Bone marrow (tissue), 2 donors: ENCODE measurements at places on chromosomes 12 and 14.

GRCh38 chr12:41424651-41425050 lies 236.5 kb downstream of the PDZRN4 start:
- DNase-seq: no peak

GRCh38 chr12:20368651-20369304 lies 441 bp downstream of the PDE3A start:
- DNase-seq: peak; percentile 23

DNA sequence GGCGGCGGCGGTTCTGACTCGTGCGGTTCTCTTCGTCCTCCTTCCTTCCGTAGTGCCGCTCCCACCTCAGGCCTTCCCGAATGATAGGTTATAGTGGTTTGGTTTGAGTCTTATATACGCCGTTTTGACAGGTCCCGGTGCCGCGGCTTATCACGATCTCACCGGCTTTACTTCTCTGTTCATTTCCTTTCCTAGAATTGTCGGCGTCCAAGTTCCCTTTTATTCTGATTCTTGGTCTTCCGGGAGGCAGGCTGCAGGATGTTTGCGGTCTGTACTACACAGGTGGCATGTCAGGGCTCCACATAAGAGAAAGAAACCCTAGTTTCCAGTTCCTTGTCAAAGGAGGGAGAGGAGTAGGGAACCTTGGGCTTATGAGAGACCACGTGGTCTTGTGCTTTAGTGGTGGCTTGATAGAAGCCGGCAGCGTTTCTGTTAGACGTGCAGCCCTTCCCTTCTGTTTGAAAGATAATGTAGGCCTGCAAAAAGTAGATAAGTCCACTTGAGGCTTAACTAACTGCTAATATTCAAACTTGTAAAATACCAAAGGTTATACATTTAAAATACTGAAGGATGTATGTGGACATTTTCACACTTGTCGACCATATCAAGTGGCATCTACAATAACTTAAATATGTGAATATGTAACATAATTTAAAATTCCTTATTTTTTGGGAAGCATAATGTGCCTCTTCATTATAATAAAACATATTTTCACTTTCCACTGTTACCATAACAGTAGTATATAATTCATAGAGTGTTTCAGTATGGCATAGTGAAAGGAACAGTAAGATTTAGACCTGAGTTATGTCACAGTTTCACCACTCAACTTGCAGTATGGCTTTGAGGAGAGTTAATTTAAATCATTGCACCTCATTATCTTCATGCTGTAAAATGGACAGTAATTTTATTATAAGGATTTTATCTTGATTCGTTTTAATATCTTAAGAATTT lies 804 bp downstream of the USP15 start:
- DNase-seq: peak; percentile 99

DNA sequence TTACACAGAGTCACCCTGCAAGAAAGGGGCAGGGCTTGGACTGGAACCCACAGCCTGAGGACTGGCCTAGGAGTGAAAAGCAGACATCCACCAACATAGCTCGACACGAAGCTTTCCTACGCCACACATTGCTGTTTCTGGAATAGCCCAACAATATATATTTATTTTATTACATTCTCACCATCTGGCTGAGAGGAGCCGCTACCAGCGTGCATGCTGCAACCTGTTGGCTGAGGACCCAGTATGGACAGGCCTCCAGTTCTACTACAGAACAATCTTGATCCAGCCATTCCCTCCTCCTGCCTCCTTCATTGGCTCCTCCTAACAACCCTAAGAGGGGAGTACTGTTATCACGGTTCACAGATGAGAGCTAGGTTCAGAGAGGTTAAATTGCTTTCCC lies 35.6 kb upstream of the TBX5 start:
- no peak for DNase-seq

DNA sequence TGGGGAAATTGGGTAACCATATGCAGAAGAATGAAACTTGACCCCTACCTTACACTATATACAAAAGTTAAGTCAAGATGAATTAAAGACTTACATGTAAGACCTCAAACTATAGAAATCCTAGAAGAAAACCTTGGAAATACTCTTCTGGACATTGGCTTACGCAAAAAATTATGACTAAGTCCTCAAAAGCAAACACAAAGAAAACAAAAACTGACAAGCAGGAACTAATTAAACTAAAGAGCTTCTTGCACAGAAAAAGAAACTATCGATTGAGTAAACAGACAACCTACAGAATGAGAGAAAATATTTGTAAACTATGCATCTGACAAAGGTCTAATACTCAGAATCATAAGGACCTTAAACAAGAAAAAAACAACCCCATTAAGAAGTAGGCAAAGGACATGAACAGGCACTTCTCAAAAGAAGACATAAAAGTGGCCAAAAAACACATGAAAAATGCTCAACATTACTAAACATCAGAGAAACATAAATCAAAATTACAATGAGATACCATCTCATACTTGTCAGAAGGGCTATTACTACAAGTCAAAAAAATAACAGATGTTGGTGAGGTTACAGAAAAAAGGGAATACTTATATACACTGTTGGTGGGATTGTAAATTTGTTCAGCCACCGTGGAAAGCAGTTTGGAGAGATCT lies 37.0 kb upstream of the CFAP54 start:
- DNase-seq: no peak

- DNase-seq: no peak
These were observed 8.3 kb downstream of the MAP4K5 start for GRCh38 chr14:50524060-50524459.

- no peak for DNase-seq
These were observed 52.0 kb upstream of the RIMBP2 start for GRCh38 chr12:130768120-130768519.

DNA sequence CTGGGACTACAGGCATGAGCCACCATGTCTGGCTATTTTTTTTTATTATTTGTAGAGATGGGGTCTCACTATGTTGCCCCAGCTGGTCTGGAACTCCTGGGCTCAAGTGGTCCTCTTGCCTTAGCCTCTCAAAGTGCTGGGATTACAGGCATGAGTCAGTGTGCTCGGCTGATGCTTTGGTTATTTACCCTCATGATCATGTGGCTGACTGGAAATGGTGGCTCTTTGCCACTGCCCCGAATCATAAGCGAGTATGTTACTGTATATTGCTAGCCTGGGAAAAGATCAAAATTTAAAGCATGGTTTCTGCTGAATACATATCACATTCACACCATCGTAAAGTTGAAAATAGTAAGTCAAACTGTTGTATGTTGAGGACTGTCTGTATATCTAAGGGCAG lies 101.1 kb downstream of the RGS6 start:
- DNase-seq: no peak

GRCh38 chr14:77212943-77213678 lies 31.5 kb downstream of the TMEM63C start:
- DNase-seq: no peak

DNA sequence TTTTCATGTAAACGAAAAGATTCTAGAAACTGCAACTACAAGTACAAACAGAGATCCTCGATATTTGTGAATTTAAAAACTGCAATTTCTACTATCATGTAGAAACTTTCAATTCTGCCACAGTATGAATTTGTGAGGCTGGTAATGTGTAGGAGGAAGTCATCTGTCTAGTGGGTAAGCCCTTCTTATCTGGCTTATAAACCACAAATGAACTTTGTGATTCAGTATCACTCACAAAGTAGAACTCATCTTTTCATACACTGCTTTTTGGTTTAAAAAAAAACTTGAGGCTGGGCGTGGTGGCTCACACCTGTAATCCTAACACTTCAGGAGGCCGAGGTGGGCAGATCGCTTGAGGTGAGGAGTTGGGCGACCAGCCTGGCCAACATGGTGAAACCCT lies 20.7 kb downstream of the GTF2A1 start:
- DNase-seq: peak; percentile 32

DNA sequence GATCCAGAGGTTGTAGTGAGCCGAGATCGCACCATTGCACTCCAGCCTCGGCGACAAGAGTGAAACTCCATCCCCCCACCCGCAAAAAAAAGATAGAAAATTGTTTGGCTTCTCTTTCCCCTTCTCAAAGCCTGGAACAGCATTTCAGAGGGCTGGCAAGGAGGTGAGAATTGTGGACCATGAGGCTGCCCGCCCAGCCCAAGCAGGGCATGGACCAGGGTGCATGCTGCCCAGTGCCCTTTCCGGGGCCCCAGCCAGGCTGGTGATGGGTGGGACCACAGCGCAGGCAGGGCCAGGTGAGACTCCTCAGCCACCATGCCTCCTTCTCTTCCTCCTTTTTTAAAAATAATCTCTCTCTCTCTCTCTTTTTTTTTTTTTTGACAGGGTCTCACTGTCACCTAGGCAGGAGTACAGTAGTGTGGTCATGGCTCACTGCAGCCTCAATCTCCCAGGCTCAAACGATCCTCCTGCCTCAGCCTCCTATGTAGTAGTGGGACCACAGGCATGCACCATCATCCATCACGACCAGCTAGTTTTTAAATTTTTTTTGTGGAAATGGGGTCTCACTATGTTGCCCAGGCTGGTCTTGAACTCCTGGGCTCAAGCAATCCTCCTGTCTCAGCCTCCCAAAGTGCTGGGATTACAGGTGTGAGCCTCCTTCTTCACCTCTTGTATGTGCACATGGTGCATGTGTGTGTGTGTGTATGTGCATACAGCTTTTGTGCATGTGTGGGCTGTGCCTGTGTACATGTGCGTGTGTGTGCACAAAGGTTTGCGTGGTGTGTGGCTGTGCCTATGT lies 22.2 kb downstream of the SYNDIG1L start:
- no peak for DNase-seq

DNA sequence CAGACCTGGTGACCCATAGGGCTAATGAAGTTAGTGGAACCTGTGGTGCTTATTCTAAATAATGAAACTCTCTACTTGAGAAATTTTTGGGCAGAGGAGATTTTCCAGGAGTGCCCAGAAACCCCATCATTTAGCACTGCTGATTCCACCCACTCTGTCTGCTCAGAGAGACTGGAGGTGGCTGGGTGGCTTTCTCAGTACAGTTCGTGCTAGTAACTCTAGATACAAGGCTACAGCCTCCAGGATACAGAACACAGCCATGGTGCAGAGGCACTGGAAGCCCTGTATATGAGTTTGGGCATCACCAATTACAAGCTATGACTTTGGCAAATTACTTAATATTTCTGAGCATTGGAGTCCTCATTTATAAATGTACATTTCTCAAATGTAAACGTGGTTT lies 32.4 kb downstream of the CCDC177 start:
- no peak for DNase-seq

GRCh38 chr14:89504602-89505313 lies 87.7 kb upstream of the FOXN3 start:
- DNase-seq: peak; percentile 27

DNA sequence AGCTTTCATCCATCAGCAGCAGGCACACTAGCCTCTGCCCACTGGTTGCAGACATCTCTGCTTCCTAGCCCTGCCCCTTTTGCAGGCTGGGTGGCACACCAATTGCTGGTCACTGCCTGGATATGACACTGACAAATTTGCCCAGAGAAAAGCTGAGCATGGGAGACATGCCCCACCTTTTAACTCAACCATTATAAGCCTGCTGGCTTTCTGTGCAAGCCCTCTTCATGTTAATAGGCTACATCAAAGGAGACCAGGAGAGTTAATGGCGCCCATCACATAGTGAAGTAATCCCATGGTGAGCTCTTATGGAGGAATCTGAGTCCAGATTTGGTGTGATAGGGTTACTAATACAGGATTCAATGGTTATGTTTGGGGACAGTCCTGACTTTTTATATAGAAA lies 139.2 kb downstream of the KICS2 start:
- no peak for DNase-seq

DNA sequence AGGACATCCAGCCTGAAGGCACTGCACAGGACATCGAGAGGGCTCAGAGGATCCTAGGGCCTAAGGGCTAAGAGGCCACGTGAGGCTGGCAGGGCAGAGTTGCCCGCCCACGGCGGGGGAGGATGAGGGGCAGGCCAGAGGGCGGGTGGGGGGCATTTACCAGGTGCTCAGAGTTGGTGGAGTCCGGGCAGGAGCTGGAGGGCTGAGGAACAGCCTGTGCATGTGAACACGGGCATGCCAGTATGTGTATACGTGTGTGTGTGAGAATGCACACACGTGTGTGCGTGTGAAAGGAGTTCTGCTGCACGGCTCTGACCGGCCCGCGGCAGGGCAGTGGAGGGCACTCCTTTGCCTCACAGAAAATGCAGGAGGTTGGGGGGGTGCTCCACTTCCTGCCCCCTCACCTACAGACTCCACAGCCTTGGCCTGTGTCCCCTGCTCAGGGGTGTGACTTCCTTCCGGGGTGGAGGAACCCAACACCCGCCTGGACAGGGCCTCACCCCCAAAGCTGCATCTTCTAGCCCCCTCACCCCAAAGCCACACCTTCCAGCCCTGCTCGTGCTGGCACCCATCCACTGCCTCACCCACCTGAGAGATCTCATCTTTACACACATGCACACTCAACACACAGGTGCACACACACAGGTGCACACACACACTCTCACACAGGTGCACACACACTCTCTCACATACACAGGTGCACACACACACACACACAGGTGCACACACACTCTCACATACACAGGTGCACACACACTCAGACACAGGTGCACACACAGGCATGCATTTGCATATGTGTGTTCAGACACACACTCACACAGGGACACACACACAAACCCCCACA lies 11.8 kb upstream of the GPR132 start:
- no peak for DNase-seq

GRCh38 chr14:25042362-25043299 lies 7.3 kb downstream of the STXBP6 start:
- DNase-seq: no peak

GRCh38 chr12:12901158-12901791 lies 9.9 kb downstream of the GPRC5A start:
- no peak for DNase-seq

DNA sequence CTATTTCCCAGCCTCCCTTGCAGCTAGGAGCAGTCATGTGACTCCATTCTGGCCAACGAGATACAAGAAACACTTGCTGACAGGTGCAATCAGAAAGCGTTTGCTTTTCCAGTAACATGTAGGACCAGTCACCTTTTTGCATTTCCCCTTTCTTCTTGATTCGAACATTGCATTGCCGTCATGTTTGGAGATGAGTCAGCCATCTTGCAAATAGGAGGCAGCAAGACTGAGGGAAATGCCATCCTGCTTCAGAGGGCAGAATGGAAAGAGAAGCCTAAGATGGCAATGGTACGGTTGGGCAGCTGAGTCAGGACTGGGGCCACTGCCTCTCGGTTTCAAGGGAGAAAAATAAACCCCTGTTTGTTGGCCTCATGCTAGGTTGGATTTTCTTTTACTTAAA lies 34.5 kb upstream of the GPR132 start:
- no peak for DNase-seq

GRCh38 chr14:102588821-102589220 lies 3.6 kb upstream of the RCOR1 start:
- DNase-seq: no peak
